ENCODE measurements at places on chromosomes 2 and 18.

DNA sequence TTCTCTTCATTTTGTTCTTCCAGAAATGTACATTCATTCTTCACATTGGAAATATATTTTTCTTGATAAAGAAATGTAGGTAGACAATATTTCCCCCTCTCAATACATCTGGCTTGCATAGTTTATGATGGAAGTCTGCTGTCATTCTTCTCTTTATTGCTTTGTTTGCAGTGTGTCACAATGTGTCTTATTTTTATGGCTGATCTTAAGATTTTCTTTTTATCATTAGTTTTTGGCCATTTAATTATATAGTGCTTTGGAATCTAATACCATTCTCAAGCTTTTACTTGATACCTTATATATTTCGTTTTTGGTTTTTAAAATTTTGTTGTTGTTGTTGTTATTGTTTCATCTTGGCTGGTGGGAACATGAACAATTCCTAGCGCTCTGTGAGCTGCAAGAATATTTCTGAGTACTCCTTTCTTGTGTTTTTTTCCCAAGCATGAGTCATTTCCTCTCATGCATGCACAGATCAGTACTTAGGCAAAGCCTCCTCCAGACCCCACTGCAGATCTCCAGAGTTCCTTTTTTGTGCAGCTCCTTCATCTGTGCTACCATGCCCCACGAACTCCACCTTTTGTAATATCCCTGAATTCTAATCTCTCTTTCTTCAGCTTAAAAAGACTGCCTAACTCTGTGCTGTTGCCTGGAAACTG lies 13.7 kb upstream of the MMADHC start:
- DNase-seq = no peak

DNA sequence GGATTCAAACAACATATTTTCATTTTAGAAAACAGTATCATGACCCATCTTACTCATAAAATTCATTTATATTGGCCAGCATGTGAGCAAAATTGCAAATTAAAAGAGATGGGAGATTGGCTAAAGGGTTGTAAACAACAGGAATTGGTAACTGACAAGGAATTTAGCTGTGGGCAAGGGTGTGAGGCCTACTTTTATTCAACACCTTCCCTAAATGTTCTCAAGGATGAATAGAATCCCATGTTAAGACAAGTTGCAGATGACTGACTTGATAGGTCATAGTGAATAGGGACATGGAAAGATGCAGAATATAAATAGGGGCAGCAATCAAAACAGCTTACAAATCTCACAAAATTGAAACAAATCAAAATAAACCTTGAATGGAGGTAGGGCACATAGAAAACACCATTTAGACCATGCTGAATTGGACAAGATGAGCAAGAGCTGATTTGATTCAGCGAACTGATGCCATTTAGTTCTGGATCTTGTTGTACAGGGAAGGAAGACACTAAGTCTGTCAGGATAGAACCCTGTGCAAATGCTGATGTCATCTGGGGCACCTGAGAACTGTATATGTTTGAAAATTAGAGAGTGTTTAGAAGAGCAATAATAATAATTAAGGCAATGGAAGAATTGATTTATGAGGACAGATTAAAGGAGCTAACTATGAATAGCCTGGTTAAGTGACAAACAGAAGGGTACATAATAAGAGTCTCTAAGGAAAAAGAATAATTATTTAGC lies 509.7 kb downstream of the ZEB2 start:
- no peak for DNase-seq

DNA sequence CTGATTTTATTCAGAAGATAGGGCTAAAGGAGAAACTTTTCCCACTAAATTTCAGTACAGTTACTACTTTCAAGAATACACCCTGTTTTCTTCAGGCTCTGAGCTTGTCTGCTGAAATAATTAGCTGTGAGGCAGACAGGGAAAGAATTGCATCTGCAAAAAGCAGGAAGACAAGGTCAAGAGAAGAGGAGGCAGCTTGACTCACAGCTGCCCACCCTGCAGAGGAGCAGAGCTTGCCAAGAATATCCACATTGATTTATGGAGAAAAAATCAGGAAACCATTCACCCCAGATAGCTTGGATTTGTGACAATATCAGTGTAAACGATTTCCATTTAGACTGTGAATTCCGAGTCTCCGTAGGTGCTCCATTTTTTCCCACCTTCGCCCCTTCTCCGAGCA lies 49.0 kb downstream of the ACTR2 start:
- no peak for DNase-seq

DNA sequence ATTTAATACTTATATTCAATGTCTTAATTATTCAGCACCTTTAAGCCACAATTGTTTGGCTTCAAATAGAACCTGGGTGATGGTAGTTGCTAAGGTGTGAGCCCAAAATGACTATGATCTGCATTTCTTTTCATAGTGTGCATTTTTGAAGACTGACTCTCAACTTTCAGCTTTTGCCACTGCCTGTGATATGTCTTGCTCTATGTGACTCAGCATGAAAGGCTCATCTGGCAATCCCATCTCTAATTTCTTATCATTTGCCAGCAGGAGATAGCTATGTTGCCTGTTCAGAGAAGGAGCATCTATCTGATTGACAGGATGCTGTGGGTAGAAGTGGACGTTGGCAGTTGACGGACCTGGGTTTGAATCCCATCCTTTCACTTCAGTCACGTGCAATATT lies 34.5 kb upstream of the CCDC93 start:
- DNase-seq = no peak

DNA sequence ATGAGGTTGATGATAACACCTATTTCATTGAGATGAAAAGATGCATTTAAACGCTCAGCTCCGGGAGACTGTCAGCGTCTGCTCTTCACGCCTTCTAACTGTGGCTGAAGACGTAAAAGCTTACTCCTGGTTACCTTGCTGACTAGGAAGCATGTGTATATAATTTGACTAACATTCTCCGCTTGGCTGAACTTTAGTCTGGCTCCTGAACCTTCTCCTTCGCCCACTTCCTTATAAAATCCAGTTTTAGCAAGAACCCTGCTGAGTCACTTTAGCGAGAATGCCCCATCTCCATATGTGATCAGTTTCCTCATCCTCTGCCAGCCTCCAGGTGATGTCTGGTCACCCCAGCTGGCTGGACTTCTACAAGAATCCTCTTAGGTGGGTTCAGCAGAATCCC lies 12.7 kb upstream of the CREG2 start:
- no peak for DNase-seq

DNA sequence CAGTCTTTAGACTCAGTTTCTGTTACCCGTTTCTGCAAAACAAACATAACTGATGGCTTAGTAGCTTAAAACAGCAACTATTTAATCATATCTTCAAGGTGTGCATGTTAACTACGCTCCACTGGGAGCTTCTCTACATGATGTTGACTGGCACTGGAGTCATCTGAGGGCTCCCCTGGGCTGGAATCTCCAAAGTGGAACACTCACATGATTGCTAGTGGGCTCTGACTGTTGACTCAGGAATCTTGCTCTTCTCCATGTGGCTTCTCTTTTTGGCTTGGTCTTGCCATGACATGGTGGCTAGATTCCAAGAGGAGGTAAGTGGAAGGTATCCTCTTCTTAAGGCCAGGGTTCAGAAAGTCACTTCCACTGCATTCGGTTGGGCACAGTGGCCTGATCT lies 160.8 kb downstream of the PMAIP1 start:
- no peak for DNase-seq

DNA sequence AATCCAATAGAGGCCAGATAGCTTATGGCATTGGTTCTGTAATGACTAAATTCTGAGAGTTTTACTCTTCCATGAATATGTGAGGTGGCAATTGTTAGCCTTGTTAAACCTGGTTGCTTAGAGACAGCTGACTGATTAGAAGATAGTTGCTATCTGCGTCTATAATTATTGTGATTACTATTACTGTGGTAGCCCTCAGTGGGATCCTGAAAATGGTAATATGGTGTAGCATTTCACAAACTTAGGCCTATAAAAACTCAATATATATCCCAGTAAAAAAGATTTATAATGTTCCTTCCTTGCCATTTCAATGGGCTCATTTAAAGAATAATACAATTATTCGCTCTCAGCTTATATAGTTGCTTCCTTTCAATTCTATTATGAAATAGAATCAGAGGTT lies 405.8 kb upstream of the CDH2 start:
- no peak for DNase-seq

GRCh38 chr2:37243435-37243834 lies 12.0 kb downstream of the NDUFAF7 start:
- no peak for DNase-seq

DNA sequence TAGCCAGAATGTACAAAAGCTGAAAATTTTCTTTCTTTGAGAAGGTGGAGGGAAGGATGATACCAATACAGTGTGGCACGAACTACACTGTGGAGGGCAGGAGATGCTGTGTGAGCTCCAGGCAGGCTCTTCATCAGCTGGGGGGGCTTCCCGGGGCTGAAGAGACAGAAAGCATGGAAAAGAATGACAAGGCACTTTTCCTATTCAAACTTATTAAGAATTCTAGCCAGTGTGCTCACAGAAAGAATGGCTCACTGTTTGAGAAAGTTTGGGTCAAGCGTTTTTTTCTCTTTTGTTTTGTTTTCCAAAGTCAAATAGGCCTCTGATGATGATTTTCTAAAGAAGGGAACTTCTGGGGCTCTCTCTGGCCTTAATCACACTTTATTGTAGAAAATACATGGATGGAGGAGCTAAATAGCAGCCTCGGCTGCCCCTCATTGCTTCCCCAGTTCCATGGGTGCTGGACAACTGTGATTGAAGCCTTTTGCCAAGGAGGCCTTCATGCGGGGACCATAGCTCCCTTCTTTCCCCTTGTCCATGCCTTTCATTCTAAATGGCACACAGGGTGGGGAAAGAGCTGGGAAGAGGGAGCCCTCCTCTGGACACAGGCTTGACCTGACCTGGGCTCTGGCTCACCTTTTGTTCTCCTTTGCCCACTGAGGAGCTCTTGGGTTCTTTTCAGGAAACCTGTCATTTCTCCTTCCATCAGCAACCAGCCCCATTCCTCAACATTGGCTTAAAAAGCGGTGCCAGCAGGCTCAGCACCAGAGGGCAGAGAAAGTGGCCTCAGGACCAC lies 130.6 kb downstream of the TDRD15 start:
- DNase-seq = peak; percentile 50

- DNase-seq = no peak
These were observed 259.6 kb downstream of the NUP35 start for GRCh38 chr2:183383854-183384253.

- DNase-seq = no peak
These were observed 146.0 kb downstream of the RHBDD1 start for GRCh38 chr2:226981791-226982326.

- DNase-seq = no peak
These were observed 216.1 kb downstream of the ZNF804A start for GRCh38 chr2:184814421-184814820.

- no peak for DNase-seq
These were observed 96.8 kb downstream of the TGFA start for GRCh38 chr2:70456585-70457495.

DNA sequence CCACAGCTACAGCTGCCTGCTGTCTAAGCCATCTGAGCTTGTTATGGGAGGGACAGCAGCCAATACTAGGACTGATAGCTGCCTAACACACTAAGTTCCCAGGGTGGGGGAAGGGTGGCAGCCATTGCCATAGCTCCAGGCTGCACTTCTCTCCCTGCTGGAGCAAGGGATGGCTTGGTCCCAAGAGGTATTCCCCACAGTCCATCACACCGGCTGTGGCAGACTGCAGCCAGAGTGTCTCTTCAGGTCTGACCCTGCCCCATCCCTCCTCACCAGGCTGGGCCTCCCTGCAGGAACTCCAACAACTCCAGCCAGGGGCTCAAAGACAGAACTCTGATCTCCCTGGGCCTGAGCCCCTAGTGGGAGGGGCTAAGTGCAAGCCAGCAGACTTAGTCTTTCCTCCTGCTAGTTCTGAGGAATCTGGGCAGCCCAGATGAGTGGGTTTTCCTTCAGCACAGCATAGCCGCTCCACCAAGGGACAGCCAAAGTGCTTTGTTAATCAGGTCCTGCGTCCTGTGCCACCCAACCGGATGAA lies 632.1 kb downstream of the SOCS6 start:
- DNase-seq = no peak

DNA sequence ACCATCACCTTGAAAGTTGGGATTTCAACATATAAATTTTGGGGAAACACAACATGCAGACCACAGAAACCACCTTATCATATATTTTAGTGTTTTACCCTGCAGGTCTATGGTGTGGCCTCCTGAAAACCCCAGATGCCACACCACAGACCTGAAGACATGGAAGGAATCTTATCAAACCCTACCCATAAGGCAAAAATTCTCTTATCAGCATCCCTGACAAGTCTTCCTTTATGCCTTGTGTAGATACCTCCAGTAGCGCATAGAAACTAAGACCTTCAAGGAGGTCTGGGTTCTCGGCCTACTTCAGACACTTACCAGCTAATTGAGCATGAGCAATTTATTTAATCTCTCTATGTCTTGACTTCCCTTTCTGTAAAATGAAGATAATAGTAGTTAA lies 59.1 kb upstream of the SLC14A2 start:
- DNase-seq = no peak

- DNase-seq = no peak
These were observed 16.7 kb downstream of the ASPRV1 start for GRCh38 chr2:69944756-69945155.

GRCh38 chr18:4557502-4557901 lies 102.4 kb upstream of the DLGAP1 start:
- no peak for DNase-seq

DNA sequence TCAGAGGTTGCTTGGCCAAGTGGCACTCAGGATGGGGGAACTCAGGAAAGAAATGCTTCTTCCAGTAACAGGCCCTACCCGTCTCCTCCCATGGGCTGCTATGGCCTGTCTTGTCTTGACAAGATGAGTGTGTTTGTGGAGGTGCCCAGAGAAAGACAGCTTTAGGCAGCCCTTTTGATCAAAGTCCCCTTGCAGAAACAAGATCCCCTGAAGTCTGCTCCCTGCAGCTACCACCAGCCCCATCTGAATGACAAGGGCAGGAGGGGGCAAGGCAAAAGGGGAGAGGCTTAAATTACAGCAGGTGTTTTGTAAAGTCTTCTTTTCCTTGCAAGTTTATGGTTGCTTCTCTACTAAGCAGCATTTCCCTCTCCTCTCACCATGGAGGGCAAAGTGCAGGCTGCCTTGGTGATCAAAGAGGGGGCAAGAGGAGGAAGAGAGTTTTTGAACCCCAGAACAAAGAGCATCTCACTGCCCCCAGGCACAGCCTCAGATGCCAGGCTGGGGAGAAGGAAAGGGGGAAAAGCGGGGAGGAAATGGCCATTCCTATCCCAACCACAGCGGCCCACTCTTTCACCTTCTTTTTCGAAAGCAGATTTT lies 6.7 kb downstream of the EVA1A start:
- DNase-seq = no peak
